ENCODE measurements at places on chromosomes 2 and 18. TPM values are rescaled to one million over a fixed set of nuclear protein-coding genes. Genes with fewer than 3 reads are reported as not detected.

Gene KCNG2
- not detected for total RNA-seq

Gene SLC16A14
- total RNA-seq, result 0.83 TPM

Gene PAX8
- 0.85 TPM for total RNA-seq

Gene SP9
- total RNA-seq, result 1.9 TPM

Gene TEKT4
- not detected for total RNA-seq

Gene TFCP2L1
- 14.7 TPM for total RNA-seq

Gene ORMDL1
- total RNA-seq, result 39.3 TPM

Gene TMEM131
- 13.6 TPM for total RNA-seq

Gene NT5C1B
- total RNA-seq, result not detected

Gene TRIM43B
- not detected for total RNA-seq

Gene CYRIA
- total RNA-seq, result 0.31 TPM

Gene NDC80
- 12.8 TPM for total RNA-seq

Gene THSD7B
- total RNA-seq, result not detected

Gene IL36B
- total RNA-seq, result 0.17 TPM

Gene SP110
- total RNA-seq, result 5.5 TPM

Gene DSG4
- not detected for total RNA-seq

Gene C2orf72
- total RNA-seq, result 5.6 TPM

Gene GTF2A1L
- total RNA-seq, result not detected

Gene CD8B2
- not detected for total RNA-seq

Gene GAD1
- total RNA-seq, result 0.76 TPM

Gene UGT1A4
- total RNA-seq, result 0.12 TPM

Gene RNF103
- 62.7 TPM for total RNA-seq

Gene UGT1A10
- total RNA-seq, result not detected

Gene FBXO15
- 0.75 TPM for total RNA-seq

Gene C2orf78
- total RNA-seq, result not detected
